ENCODE measurements at places on chromosomes 2 and 18.

DNA sequence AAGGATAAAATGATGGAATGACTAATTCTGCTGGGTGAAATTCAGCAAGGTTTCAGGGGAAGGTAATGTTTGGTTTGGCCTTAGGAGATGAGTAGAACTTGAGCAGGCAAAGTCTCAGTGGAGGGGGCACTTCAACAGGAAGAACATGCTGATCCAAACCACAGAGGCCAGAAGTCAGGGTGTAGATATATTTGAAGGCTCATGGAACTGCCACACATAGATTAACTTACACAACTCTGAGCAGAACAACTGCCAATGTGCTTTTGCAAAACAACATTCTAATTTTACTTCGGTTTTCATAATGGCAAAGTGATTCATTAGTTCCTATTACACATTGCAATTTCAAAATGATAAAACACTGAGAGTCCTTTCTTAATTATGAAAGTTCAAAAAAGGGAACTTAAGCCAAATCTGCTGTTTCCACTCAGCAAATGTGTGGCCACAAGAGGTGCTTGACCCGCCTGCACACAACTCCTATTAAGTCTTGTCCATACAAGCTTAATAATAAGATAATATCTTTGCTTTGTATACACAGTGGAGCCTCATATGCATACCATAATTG, 284.8 kb downstream of the MREG start:
- DNase-seq: peak; percentile 40

GRCh38 chr2:68911246-68911645, 40.0 kb upstream of the BMP10 start:
- no peak for DNase-seq

- no peak for DNase-seq
Observed at GRCh38 chr2:56314796-56315195, 131.0 kb downstream of the CCDC85A start.

DNA sequence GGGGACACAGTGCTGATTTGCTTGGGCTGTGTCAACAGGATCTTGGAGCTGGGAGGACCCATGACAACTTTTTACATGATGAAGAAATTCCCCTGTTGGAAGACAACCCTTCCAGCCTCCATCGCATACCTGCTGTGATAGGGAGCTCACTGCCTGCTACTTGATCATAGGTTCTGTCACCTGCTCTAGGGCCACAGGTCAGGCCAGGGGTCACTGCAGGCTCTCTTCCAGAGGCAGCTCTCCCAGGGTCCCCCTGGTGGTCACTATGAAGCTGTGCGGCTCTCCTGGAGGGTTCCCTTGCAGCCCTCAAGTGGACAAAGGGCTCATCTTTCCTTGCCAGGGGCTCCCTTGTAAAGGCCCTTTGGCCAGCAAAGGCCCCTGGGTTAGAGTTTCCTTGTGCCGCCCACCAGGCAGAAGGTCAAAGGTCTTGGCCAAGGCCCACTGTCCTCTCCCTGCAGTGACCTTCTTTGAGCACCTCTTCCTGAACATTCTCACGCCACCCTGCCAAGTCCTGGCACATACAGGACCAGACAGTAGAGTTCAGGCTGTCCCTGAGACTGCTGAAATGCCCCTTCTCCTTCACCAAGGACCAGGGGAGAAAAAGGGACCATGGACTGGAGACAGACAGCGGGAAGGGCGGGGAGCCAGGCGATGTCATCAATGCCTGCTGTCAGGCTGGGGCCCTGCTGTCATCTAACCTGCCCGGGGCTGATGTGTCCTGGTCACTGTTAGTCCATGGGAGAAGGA, 345.1 kb downstream of the DYSF start:
- DNase-seq: no peak

- peak; percentile 35 for DNase-seq
Observed at GRCh38 chr2:191218292-191218898, 26.8 kb upstream of the MYO1B start.

- DNase-seq: no peak
Observed at GRCh38 chr2:65146078-65146477, 16.2 kb upstream of the RAB1A start.

DNA sequence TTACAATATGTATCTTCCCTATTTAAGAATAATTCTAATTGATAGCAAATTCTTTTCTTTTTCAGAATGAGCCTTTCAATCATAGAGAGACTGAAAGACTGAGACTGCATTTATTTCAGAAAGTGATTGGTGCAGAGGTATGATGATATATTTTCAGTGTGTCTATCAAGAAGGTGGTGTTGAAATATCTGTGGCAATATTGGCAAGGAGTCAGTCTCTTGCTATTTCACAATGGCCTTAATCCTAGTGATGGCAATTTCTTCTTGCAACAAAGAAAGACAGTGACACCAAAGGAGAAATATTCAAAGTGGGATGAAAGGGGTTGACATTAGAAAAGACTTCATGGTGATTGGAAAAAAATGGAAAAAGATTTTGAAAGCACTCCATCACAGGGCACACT, 21.7 kb upstream of the ZBTB14 start:
- no peak for DNase-seq

DNA sequence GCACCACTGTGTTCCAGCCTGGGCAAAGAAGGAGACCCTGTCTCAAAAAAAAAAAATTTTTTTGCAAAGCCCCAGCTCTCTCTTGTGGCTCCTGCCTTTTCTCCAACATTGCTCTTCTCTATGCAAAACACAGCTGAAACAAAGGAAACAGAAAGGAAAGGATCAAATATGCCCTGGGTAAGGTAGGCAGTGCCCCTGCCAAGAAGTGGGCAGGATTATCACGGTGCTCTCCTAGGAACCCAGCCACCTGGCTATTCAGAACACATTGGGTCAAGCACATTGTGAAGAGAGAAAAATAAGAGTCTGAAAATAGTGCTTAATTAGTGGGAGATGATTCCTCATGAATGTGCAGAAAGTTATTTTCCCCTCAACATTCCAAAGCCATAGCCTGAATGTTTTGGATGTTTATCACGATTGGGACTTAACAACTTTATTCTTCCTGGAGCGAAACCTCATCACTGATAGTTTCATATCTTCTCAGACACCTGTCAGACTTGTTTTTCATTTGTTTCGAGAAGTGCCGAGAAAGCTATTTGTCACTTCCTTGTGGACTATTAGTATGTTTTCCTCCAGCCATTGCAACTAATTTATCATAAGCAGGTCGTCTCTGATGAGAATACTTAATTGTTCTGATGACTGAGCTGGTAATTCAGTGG, 42.7 kb upstream of the RPL31 start:
- DNase-seq: no peak

GRCh38 chr2:62460175-62460574, 45.8 kb downstream of the TMEM17 start:
- DNase-seq: no peak

DNA sequence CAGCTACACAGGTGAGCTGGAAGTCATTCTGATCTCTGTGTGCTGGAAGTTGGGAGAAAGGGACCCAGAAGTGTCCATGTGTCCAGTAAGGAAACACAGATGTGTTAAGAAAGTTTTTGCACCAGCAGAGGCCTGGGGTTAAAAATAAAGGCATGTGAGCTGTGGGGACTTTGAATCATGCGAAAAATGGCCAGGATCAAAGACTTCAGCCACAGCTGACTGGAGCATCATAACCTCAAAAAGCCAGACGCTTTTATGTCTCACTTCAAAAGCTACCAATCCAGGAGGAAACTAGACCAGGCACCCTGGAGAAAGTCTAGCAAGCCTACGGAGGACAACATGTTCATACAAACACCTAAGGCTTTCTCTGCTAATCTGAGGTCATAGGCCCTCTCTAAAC, 503.6 kb upstream of the REG3G start:
- DNase-seq: no peak

DNA sequence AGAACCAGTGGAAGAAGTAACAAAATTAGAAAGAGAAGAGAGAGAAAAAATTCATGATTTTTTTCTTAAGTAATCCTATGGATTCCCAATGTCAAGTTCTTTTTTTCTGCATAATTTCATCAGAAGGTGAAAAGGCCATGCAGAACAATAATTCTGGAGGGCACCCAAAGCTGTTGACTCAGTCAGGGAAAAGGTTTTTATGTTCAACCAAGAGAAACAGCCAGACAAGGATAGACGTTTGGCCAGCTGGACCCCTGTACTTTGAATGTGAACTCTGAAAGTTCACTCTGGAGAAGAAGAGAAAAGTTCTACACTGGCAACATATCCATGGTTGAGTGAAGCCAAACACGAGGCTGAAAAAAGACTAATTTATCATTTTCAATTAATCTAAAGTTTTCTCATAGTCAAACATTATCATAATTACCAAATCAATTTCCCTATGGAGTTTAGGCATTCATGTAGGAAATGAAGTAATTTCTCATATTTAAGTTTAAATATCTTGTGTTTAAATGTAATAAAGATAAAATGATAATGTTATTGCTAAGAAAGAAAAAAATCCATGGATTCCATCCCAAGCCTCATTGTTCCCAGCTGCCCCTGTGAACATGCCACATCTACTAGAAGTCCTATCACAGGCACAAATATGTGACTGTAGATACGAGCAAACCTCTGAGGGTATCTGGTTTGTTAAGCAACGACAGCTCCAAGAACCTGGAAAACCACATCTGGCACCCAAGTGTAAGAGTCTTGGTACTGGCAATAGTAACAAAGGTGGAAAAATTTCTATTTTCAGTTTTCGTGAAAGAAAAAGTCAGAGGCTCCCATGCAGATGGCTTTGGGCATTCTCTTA, 742.7 kb upstream of the ACVR2A start:
- no peak for DNase-seq

DNA sequence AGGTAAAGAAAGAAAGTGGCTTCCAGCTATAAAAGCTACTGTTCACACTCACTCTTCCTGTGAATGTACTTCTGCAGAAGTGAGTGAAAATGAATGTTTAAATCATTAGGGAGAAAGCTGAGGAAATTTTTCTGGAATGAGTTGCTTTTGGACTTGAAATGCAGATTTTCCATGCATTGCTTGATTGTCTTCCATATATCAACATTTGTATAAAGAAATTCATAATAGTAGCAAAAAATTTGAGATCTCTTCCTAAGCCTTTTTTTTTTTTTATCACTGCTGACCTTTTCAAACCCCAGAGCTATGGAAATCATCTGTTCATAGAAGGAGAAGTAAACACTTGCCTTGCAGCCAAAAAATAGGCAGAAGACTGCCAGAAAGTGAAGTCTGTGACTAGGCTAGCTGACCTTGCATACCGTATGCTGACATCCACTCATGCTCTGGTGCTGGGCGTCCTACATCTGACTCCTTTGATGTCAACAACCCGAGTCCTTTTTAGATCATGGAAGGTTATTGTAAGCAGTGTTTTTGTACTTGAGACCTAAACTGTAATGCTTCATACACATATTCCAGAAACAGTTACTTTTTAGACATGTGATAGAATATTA, 154.5 kb upstream of the RASGRP3 start:
- DNase-seq: no peak

DNA sequence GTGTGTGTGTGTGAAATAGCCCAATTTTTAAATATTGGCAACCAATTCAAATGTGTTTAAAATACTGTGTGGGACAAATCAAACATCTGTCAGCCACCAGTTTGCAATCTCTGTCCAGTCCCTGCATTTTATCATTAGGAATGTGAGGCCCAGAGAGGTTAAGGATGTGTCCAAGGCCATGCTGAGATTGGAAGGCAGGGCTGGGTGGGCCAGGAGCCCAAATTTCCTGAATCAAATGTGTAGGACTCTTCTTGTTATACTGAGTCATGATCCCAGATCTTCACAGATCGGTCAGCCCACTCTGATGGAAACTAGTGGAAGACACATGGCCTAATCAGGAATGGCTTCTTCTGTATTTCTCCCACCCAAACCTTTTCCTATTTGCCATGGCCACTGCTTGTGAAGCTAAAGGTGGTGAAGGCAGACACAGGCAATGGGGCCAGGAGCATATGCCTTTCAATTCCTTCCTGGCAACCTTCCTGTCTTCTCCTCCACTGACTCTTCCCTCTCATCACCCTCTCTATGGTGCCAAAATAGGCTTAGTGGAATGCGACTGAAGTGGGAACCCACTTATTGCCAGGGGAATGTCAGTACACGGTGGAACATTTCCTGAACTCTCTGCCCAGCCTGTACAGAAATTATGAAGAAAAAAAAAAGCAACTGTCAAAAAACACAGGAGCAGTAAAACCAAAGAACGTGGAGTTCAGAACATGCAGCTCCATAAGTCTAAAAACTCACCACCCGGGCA, 35.5 kb downstream of the ZEB2 start:
- no peak for DNase-seq

- DNase-seq: no peak
Observed at GRCh38 chr2:222025881-222026271, 272.9 kb downstream of the PAX3 start.

GRCh38 chr2:184921676-184922075, 323.3 kb downstream of the ZNF804A start:
- DNase-seq: no peak

GRCh38 chr2:54411801-54412354, 44.2 kb upstream of the SPTBN1 start:
- DNase-seq: no peak

GRCh38 chr2:149630445-149630844, 42.9 kb upstream of the MMADHC start:
- no peak for DNase-seq

GRCh38 chr2:131039535-131039907, 53.7 kb downstream of the FAM168B start:
- DNase-seq: no peak

DNA sequence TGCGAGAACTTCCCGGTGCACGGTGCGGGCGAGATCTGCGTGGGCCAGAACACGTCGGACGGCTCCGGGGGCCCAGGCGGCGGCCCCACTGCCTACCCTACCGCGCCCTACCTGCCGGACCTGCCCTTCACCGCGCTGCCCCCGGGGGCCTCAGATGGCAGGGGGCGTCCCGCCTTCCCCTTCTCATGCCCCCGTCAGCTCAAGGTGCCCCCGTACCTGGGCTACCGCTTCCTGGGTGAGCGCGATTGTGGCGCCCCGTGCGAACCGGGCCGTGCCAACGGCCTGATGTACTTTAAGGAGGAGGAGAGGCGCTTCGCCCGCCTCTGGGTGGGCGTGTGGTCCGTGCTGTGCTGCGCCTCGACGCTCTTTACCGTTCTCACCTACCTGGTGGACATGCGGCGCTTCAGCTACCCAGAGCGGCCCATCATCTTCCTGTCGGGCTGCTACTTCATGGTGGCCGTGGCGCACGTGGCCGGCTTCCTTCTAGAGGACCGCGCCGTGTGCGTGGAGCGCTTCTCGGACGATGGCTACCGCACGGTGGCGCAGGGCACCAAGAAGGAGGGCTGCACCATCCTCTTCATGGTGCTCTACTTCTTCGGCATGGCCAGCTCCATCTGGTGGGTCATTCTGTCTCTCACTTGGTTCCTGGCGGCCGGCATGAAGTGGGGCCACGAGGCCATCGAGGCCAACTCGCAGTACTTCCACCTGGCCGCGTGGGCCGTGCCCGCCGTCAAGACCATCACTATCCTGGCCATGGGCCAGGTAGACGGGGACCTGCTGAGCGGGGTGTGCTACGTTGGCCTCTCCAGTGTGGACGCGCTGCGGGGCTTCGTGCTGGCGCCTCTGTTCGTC, 1.7 kb downstream of the FZD7 start:
- DNase-seq: no peak
